Stimulated activated CD4-positive, alpha-beta T cell treated with anti-CD3 and anti-CD28 coated beads, Interleukin-1b, Interleukin-23, amount 100 ng/mL, for 1 hour (primary cell): ENCODE measurements at places on chromosomes 11 and 22.

DNA sequence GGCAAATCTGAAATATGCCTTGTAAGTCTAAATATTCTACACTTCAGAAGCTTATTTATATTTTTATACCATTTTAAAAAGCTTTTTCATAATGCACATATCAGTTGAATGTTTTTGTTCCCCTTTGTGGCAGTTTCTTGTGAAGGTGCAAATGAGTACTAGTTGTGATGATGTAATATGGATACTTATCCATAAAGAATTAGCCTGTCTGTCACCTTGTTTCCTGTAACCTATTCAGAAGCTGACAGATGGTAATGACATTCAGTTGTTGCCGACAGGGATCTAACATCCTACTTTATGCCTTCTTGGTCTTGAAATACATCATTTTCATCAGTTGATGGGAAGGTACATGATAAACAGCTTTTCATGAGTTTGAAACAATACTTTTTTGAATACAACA lies 2.9 kb downstream of the QSER1 start:
- DNase-seq: no peak

DNA sequence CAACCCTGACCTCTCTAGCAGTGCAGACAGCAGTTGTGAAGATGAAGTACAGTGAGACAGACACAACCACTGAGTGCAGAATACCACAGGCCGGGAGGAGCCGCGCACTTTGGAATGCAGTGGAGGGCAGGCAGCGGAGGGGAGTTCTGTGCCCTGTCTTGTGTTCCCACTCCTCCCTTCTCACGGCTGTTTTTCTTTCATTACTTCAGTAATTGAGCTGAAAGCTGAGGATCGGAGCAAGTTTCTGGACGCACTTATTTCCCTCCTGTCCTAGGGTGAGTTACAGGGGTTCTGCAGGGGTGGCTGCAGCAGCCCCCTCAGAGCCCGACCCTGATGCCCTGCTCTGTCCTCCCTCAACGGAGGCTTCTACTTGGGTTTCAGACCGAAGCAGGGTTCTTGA lies 5.6 kb downstream of the CLDN5 start:
- DNase-seq: no peak

DNA sequence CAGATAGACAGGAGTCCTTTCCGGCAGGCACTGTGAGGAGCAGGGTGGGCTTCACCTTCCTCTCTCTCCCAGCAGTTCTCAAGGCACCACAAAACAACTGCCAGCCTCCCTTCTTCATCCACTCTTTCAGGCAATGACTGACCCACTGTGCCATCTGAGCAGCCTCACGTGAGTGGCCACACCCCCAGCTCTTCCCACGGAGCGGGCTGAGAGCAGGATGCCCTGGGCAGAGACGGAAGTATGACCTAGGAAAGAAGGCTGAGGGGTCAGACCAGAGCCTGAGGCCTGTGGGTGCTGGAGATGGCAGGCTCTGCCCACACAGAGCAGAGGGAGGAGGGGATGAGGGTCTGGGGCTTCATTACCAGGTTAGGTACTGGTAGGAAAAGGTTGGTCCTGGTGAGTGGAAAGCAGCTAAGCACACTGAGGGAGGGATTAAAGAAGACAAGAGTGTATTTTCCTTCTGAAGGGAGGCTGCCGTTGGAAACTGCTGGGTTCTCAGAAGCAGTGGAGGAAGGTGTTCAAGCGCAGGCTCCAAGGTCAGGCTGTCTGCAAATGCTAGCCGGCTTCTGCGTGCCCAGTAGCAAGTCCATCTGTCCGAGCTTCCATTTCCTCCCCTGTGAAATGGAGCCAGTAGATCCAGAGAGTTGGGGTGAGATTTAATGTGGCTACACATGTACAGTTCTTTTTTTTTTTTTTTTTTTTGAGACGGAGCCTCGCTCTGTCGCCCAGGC lies 4.6 kb downstream of the NLRP6 start:
- DNase-seq: no peak

DNA sequence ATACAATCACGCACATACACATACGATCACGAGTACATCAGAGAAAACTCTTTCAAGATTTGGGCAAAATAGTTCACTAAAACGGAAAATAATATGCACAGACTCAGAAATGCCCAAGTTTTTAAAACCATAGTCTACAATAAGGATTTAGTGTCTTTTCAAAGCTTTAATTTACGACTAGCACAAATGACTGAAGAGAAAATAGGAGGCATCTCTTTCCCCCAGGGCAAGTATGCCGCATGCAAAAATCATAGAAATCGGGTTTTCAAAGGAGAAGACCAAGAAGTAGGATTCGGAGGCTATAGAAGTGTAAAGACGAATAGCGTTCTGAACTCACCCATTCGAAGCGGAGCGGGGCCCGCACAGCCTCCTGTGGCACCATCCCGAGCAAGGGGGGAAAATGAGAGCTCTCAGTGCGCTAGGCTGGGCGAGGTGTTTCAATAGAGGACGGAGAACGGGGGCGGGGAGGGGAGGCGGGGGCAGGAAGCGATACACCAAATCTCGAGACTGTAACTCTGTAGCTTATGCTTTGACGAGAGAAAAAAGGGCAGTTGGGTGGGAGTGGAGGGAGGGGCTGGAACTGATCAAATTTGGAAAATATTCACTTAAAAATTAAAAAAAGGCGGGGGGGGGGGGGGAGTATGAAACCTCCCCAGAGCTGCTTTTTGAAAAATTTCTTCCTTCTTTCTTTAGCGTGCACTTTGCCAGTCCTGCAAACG lies 15.8 kb downstream of the BLID start:
- DNase-seq: no peak

DNA sequence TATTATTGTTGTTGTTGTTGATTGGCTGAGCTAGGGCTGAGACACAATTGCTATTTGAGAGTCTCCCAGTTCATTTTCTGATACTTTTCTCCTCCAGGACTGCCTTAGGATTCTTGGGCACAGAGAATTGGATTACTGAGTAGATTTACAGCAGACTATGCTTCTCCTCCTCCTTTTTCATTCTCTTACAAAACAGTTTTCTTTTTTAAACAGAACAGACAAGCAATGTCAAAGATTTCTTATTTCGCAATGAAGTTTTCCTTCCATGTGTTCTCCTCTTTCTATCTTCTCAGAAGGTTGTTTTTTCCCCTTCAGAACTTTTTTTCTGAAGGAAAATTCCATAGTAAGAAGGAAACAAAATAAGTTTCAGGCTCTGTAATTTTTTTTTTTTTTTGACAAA lies 19.8 kb upstream of the TIMP3 start:
- DNase-seq: no peak

- DNase-seq: no peak
Observed at GRCh38 chr11:35043936-35044335, 95.0 kb upstream of the CD44 start.

DNA sequence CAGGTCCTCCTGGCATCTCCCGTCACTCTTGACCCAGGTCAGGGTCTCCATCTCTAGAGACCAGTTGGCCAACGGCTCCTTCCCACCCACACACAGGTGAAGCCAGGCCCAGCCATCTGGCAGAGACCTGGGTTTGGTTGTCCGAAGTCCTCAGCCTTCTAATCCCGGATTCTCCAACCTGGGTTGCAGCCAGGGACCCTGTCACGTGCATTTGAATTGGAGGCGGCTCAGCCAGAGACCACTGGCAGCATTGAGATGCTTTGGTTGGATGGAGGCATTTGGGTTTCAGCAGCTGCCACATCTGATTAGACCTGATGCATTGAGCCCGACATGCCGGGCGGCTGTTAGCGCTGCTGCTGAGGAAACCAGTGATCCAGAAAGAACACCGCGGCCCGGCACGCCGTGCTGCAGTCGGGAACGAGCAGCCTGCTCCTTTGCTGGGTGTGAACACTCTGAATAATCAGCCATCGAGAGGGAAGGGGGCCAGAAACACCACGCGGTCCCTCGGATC lies 163.2 kb downstream of the BRD1 start:
- no peak for DNase-seq
